ENCODE measurements at places on chromosomes 6 and 20.

GRCh38 chr6:106546261-106546690 is 83.0 kb downstream of the RTN4IP1 start:
- DNase-seq = no peak

DNA sequence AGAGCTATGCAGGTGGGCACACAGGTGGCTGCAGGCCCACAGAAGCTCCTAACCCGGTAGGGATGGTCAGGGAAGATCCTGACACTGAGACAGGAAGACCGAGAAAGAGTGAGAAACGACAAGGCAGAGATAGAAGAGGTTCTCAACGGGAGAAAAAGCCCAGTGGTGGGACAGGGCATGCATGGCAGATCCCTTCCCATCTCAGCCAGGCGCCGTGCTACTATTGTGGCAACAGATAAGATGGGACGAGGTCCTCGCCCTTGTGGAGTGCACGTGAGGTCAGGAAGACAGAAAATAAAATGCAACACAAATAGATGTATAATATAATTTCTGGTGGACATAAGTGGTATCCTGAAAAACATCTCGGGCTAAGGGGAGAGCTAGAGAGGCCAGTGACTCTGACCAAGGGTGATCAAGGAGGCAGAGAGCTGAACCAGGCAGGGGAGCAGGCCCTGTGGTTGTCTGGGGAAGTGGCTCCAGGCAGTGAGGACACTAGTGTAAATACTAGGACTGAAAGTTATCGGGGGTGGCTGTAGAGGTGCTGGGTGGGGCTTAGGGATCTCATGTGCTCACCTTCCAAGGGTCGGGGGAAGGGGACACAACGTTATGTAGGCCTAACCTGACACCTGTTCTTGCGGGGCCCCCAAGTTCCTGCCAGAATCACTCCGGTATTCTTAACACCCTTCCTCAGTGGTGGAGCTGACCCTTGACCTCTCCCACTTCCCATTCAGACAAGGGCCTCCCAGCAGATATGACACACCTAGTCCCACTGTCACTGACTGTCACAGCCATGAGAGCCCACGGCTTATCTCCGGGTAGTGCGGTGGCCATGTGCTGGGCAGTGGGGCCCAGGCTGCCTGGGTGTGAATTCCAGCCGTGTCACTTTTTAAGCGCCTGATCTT is 1.0 kb downstream of the SRXN1 start:
- DNase-seq = no peak

GRCh38 chr6:47256361-47256760 is 53.3 kb downstream of the TNFRSF21 start:
- DNase-seq = no peak

DNA sequence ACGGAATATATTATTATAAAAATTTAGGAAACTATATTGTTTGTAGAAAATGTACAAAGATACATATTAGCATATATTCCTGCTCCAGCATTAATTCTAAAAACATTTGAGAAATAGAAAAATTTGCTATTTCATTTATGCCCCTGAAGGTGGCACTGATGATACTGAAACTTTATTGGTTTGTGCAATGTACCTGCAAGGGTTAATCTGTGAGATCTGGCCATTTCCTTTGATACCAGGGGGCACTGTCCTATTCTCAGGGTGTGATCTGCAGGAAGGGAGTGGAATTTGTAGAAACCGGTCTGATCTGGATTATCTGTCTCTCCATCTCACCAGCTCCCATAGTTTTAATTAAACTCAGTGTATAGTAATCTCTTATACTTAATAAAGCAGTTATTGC is 625.1 kb upstream of the IMPG1 start:
- no peak for DNase-seq

DNA sequence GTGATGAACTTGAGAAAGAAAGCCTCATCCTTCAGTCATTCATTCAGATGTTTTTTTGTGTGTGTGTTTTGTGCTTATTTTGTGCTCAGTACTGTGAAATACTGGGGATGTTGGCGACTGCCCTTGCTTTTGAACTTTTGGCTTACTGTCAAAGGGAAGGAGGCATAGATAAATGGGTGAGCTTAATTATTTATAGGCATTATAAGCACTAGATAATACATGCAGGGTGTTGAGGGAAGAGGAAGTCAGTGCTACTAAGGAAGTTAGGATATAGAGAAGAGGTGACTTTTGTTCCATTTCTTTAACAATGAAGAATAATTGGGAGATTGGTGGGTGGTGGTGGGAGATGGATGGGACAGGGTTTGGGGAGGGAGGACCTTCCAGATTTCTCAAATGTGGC is 23.6 kb downstream of the XRN2 start:
- DNase-seq = no peak

- no peak for DNase-seq
These were observed 98.7 kb downstream of the BACH2 start for GRCh38 chr6:90197854-90198496.

- no peak for DNase-seq
These were observed 705.2 kb upstream of the NRSN1 start for GRCh38 chr6:23420659-23421350.

DNA sequence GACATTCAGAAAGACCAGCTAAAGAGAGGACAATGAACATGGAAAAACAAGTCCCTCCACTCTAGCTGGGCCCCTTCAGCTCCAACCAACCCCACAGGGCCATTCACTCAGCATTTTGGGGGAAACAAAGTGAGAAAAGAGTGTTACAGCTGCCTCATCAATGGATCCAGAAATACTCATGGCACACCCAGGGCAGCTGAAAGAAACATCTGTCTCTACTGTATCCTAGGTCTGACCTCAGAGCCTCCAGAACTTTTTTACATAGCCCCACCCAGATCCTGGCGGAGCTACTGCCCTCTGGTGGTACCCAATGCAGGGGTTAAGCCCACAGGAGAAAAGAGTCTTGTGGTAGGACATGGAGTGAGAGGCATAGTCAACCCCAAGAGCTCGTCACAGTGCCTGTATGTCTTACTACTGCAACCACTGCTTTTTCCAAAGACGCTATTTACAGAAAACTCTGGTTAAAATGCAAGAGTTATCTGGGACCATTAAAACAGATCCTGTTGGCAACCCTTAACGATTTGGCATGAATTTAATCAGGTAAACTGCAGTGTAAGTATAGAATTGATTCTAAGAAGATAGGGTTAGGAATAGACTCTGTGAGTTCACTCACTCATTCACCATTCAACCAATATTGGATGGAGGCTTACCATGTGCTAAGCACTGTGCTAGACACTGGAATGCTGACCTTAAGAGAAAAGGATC is 37.4 kb upstream of the FAM83C start:
- no peak for DNase-seq

Data from stimulated activated CD8-positive, alpha-beta memory T cell treated with anti-CD3 and anti-CD28 coated beads, Interleukin-4, amount 100 ng/mL, for 1 hour (primary cell).